ENCODE measurements at places on chromosomes 13 and 19.

DNA sequence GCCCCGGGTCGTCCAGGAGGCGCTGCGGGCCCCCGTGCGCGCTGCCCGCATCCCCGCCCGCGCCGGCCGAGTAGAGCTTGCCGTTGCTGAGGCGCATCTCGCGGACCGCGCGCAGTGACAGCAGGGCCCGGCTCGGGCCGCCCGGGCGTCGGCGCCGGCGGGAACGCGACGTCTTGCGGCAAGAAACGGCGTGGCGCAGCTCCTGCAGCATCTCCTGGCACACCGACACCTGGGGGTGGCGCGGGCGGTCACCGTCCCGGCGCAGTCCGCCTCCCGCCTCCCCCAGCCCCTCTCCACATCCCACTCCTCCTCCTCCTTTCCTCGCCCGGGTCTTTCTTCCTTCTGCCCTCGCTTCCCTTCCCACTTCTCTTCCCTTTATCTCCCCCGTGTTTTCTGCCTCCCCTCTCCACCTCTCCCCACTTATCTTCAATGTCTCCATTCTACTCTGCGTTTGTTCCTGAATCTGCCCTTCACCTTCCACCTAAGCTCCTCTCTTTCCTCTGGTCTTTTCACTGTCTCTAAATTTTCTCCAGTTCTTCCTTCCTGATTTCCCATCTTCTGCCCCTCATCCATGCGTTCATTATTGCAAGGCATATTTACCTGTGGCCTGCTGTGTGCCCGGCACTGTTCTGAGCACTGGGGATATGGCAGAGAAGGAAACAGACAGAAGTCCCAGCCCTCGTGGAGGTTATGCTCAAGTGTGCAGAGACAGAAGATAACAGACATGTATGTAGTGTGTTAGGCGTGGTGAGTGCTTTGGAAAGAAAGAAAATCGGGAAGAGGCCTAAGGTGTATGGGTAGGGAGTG is 5.2 kb upstream of the ATP1A3 start:
- H3K27me3 ChIP-seq = peaks cover 96% of the 10 kb centered on the region
- H3K27ac ChIP-seq = peak overlapping the region; percentile 1
- H3K4me3 ChIP-seq = peak overlapping the region; percentile 15
- peaks cover 8% of the 10 kb centered on the region for H3K36me3 ChIP-seq

GRCh38 chr19:35011091-35011689 is 11.1 kb downstream of the GRAMD1A start:
- H3K4me3 ChIP-seq = no peak overlapping the region
- peaks cover 27% of the 10 kb centered on the region for H3K4me1 ChIP-seq
- H3K36me3 ChIP-seq = peaks cover 62% of the 10 kb centered on the region

DNA sequence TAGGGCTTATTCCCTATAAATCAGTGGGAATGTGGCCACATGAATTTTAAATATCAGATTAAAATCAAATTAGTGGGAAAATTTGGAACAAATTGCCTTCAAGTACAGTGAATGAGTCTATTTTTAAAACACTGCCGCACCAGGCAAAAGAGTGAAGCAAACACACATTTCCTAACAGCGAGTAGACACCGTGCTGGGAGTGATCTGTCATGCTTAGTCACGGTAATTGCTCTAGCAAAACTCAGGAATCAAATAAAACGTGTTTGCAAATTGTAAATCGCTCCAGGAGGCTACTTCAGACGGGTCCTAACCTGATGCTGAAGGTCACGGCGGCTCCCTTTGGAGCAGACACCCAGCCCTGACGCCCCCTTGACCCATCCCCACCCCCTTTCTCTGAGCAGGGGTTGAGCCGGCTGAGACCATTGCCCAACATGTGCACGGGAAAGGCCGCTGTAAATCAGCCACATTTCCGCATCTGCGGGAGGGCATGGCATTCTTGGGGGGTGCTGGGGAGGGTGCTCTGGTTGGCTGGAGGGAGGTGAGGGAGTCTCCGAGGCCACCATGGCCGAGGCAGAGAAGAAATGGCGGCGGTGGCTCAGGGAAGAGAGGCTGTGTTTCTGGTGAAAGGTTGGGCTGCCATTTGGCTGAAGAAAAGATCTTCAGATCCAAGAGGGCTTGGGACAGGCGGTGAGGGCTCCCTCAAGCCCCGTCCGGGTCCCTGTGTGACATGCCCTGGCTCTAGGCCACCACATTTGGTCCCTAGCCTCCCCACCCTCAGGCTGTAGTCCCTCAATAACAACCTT is 8.9 kb downstream of the CEBPA start:
- H3K27me3 ChIP-seq = peaks cover 42% of the 10 kb centered on the region
- no peaks in the 10 kb centered on the region for H3K36me3 ChIP-seq
- DNase-seq = no peak

DNA sequence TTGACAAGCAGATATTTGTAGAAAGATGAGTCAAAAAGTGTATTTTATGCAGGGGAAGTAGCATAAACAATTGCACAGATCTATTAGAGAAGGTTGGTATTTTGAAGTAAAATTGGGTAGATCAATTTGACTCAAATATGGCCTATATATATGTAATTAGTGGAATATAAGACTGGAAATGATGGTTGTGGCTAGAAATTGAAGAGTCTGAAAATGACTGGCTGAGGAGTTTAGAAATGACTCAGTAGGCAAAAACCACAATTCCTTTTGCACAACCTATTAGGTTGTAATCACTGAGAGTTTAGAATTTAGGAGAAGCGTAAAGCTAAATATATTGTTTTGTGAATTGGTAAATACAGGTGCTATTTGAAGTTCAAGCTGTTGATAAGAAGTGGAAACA is 622.6 kb upstream of the PCDH20 start:
- DNase-seq = no peak
- no peak overlapping the region for H3K27ac ChIP-seq
- H3K36me3 ChIP-seq = no peaks in the 10 kb centered on the region
- no peak overlapping the region for H3K4me3 ChIP-seq
- no peaks in the 10 kb centered on the region for H3K27me3 ChIP-seq

DNA sequence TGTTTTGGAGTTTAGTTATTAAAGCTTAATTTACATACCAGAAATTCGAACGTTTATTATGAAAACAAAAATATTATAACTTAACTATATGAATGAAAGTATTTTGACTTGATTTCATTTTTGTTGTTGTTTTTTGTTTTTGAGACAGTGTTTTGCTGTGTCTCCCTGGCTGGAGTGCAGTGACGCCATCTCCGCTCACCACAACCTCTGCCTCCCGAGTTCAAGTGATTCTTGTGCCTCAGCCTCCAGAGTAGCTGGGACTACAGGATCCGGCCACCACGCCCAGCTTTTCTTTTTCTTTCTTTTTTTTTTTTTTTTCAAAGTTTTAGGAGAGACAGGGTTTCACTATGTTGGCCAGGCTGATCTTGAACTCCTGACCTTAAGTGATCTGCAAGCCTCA is 392.6 kb downstream of the PCDH17 start:
- no peak for DNase-seq
- no peak overlapping the region for H3K4me3 ChIP-seq
- no peaks in the 10 kb centered on the region for H3K27me3 ChIP-seq
- H3K27ac ChIP-seq = no peak overlapping the region
- H3K36me3 ChIP-seq = no peaks in the 10 kb centered on the region

- H3K27me3 ChIP-seq = no peaks in the 10 kb centered on the region
- no peaks in the 10 kb centered on the region for H3K36me3 ChIP-seq
- no peaks in the 10 kb centered on the region for H3K4me1 ChIP-seq
- H3K4me3 ChIP-seq = no peak overlapping the region
Measured at GRCh38 chr19:37855098-37855497, 51.3 kb downstream of the WDR87 start.

GRCh38 chr19:677201-677600 is 1.0 kb downstream of the FSTL3 start:
- H3K27ac ChIP-seq = no peak overlapping the region
- H3K36me3 ChIP-seq = peaks cover 23% of the 10 kb centered on the region
- H3K4me3 ChIP-seq = peak overlapping the region; percentile 63

DNA sequence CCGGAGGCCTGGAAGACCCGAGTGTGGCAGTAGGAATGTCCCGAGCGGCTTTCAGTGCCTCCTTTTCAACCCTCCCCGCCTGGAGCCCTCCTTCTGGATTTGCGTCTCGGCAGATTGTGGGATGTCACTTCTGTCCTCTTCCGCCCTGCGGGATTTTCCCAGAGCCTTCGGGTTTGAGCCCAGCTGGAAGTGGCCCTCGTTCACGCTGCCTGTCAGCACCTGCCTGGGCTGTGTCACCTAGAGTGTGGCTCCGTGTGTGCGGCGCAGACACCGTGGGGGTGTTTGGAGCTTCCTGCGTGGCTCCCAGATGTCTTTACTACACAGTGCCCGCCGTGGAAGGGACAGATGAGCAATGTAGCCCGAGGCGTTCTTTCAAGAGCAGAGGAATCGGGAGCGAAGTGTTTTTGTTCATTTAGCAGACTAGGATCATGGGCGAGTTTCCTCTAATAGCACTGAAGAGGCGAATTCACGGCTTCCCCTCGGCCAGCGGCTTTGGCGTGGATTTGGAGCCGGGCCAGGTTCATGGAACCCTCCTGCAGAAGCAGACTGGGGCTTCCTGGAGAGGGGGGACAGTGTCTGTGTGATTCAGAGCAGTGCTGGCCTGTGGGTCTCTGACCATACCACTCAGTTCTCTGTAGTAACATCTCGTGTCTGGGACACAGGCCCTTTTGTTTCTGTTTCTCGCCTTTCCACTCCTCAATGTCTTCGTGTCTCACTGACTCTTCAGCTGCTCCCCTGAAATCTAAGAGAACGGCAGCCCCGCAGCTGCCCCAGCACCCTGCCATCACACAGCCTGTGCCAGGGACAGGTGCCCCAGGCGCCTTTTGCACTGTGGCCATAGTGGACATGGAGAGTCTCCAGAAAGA is 68.0 kb downstream of the KDM4B start:
- H3K36me3 ChIP-seq = peaks cover 5% of the 10 kb centered on the region
- no peak overlapping the region for H3K4me3 ChIP-seq
- no peak overlapping the region for H3K27ac ChIP-seq
- no peaks in the 10 kb centered on the region for H3K4me1 ChIP-seq
- DNase-seq = no peak

- no peak for DNase-seq
- no peak overlapping the region for H3K4me3 ChIP-seq
- H3K27me3 ChIP-seq = peaks cover 18% of the 10 kb centered on the region
- H3K36me3 ChIP-seq = no peaks in the 10 kb centered on the region
- peaks cover 11% of the 10 kb centered on the region for H3K4me1 ChIP-seq
Measured at GRCh38 chr13:42750794-42751193, 30.6 kb upstream of the FAM216B start.

GRCh38 chr13:48910686-48911085 is 65.0 kb upstream of the FNDC3A start:
- no peaks in the 10 kb centered on the region for H3K27me3 ChIP-seq
- H3K4me1 ChIP-seq = peaks cover 37% of the 10 kb centered on the region
- H3K36me3 ChIP-seq = no peaks in the 10 kb centered on the region
- no peak overlapping the region for H3K27ac ChIP-seq

GRCh38 chr13:97883396-97883795 is 70.1 kb upstream of the IPO5 start:
- no peak overlapping the region for H3K4me3 ChIP-seq
- no peak overlapping the region for H3K27ac ChIP-seq
- no peak for DNase-seq
- H3K4me1 ChIP-seq = no peaks in the 10 kb centered on the region

DNA sequence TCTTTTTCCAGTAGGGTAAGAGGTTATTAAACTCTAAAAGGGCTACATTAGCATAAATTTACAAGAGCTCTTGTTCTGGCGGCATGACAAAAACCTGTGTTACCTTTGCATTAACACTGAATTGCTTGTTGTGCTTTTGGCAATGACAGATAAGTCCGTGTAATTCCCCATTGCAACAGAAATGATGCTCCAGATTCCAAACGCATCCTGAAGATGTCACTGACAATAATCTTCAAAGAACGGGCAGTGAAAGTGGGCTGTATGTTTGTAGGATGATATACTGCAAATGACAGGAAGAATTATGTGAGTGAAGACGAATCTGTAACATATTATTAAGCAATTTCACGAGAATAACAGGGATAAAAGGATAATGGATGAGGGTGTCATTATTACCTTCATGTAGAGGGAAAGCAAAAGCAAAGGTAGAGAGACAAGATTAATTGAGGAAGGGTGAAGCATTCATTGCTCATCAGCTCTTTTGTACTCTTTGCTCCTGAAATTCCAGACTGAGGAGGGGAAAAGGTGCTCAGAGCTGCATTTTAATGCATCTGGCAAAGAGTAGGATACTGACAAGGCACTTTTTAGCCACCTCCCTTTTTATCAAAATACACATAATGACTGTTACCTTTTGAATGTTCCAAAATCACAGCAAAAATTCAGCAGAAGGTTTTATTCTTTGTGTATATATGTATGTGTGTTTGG is 38.5 kb upstream of the MAB21L1 start:
- H3K4me1 ChIP-seq = no peaks in the 10 kb centered on the region
- H3K4me3 ChIP-seq = no peak overlapping the region
- H3K27ac ChIP-seq = no peak overlapping the region
- no peak for DNase-seq
- H3K27me3 ChIP-seq = no peaks in the 10 kb centered on the region
